ENCODE measurements at places on chromosomes 16 and 17.

GRCh38 chr16:32116080-32116479 is 137.0 kb upstream of the TP53TG3D start:
- no peak for DNase-seq

- peak; percentile 19 for DNase-seq
Observed at GRCh38 chr17:1829216-1829591, 498 bp downstream of the SMYD4 start.

- DNase-seq, result peak; percentile 52
Observed at GRCh38 chr16:67884684-67885083, at the start of gene NRN1L. Gene NRN1L, plus strand, starts transcription at chr16:67884885. Its CDS starts 19 bp downstream, at chr16:67884904.

DNA sequence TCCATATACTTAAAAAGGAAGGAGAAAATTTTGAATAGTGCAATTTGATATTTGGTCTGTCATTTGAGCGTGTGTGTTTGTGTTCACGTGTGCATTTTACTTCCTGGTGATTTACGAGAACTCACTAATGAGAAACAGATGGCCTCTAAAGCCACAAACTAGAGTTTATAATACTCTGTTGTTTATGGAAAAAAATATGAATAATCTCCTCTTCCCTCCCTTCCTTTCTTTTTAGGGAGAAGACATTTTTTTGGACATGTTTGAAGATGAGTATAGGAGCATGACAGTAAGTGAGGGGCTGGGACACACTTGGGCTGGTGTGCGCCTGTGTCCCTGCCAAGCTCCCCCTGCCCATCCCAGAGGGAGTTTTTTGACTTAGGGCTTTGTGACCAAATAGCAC is 102.7 kb downstream of the CLEC16A start:
- no peak for DNase-seq

GRCh38 chr16:47506800-47507199 is 45.7 kb downstream of the PHKB start:
- DNase-seq, result no peak

DNA sequence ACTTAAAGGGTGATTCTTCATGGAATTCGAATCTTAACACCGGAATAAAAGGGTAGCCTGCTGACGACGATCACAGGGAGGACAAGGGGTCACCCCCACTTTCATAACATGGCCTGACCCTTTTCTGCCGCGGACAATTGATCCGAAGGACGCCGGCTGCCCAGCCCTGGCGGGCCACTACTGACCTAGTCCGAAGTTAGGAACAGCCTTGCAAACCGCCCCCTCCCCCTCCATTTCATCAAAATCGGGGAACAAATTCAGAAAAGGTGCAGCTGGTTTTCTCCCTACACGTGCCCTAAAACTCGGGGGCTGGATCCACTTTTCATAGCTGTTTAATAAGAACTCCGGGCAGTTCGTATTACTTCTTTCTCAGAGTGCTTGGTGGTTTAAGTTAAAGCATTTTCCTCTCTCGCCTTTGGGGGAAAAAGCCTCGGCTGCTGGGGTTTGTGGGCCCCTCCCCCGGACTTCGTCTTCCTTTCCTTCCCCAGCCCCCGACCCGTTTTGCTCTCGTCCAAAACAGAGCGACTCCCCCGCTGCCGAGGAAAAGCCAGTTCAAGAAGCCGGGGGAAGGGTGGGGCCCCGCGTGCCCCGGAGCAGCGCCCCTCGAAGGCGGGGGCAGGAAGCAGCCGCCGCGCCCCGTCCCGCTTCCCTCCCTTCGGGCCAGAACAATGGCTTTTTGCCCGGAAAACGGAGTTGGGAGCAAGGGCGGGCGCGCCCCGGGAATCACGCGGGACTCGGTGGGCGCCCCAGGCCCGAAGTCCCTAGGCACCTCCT is 641 bp upstream of the CBX2 start:
- DNase-seq, result no peak

- no peak for DNase-seq
Observed at GRCh38 chr16:17423221-17423620, 47.5 kb downstream of the XYLT1 start.

- DNase-seq, result no peak
Observed at GRCh38 chr17:32488604-32489180, 1.9 kb downstream of the CDK5R1 start.

DNA sequence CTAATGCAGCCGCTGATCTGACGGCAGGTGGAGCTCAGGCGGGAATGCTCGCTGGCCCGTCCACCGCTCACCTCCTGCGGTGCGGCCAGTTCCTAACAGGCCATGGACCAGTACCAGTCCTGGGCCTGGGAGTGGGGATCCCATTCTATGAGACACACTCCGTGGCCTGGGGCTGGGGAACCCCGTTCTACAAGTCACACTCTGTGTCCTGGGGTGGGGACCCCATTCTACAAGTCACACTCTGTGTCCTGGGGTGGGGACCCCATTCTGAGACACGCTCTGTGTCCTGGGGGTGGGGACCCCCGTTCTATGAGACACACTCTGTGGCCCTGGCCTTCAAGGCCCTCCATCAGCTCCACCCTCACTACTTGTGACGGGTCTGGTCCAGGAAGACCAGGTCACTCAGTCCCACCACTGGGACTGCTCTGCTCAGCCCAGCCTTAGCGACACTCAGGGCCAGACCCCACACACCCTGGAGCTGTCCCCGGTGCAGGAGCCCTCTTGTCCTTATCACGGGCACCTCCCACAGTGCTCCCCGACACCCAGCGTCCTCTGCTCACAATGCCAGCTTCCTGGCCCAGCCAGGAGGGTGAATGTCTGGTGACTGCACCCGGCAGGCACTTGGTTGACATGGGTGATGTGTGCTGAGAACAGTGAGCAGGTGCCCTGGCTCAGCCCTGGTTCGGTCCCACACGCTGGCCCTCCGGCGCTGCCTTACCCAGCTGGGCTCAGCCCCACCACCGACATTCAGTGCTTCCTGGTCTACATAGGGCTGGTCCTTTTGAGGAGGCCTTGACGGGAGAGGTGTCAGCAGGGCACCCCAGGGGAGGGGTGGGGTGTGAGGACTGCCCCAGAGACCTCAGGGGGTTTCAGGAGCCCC is 89.1 kb downstream of the TBC1D16 start:
- DNase-seq, result no peak

DNA sequence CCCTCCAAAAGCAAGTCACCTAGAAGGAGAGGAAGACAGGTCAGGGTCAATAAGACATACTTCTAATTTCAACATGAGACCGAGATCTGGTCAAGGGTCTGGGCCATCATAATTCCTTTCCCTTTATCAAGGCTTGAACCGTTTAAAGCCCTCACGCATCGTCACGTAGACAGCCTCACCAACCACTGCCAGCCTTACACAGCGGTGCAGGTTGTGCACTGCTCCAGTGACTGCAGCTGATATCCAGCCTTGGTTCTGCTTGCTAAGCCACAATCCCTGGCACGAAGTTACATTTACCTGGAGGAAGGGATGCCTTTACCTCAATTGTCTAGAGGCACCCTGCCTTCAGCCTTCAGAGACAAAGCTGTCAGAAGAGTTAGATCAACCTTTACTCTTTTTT is 85.1 kb downstream of the MYH11 start:
- DNase-seq, result no peak

- DNase-seq, result no peak
Observed at GRCh38 chr16:17211797-17212196, 259.0 kb downstream of the XYLT1 start.

DNA sequence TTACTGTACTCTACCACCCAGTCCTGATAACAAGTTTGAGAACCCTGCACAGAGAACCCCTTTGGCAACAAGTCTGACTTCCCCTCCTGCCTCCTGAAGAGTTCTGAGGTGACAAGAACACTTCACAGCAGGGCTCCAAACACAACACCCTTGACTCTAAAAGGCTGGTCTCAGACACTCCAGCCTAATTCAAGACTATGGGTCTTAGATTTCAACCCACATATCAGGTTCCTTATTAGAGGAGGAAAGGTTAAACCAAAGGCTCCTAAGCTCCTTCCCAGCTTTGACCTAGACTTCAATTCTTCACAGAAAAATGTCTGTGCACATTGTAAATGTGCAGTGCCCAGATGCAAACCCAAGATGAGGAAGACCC is 23.0 kb downstream of the RANBP10 start:
- no peak for DNase-seq

GRCh38 chr17:76633628-76634328 is 9.8 kb downstream of the ST6GALNAC1 start:
- DNase-seq, result no peak

DNA sequence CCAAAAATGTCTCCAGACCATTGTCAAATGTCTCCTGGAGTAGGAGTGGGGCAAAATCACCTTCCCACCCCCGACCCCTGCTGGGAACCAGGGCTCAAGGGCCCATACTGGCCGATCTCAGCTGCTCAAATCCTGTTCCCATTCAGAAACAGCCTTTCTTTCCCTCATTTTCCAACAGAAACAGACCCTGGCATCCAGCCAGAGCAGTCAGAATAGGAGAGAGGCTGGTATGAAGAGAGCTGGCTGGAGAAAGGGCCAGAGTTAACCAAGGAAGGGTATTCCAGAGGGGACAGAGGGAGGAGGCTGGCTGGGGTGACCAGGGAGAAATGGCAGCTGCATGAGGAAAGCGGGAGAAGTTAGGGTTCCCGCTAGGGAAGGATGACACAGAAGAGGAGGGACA is 199.1 kb downstream of the XYLT1 start:
- DNase-seq, result no peak

- peak; percentile 98 for DNase-seq
Observed at GRCh38 chr17:32912218-32912897, 15.6 kb upstream of the TMEM98 start.

Measured in LNCaP clone FGC (cell line).